ENCODE measurements at places on chromosomes 5 and 9.

DNA sequence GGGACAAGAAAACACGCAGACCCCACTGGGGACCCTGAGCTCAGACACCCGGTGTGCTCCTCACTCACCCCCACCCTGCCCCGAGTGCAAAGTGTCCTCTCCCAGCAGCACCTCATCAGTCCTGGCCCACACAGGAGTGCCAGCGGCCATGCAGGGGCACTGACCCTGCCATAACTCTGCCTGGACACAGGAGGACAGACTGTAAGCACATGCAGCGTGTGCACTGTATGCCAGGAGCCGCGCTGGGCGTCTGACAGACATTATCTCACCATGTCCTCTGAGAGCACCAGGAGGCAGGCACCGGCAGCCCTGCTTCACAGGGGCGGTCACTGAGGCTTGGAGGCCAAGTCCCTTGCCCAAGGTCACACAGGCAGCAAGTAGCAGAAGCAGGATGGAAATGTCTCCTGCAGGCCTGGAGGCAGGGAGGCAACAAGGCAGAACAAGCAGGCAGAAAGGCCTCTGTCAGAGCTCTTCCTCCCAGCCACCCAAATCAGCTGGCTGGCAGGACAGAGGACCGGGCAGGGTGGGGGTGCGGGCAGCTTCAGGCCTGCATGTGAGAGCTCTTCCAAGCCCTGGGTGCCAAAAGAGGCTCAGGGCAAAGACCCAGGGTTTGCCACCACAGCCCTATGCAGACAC, 8.4 kb downstream of the EEIG1 start:
- no peak for DNase-seq

- no peak for DNase-seq
Observed at GRCh38 chr5:9713959-9714586, 83.9 kb upstream of the TAS2R1 start.

DNA sequence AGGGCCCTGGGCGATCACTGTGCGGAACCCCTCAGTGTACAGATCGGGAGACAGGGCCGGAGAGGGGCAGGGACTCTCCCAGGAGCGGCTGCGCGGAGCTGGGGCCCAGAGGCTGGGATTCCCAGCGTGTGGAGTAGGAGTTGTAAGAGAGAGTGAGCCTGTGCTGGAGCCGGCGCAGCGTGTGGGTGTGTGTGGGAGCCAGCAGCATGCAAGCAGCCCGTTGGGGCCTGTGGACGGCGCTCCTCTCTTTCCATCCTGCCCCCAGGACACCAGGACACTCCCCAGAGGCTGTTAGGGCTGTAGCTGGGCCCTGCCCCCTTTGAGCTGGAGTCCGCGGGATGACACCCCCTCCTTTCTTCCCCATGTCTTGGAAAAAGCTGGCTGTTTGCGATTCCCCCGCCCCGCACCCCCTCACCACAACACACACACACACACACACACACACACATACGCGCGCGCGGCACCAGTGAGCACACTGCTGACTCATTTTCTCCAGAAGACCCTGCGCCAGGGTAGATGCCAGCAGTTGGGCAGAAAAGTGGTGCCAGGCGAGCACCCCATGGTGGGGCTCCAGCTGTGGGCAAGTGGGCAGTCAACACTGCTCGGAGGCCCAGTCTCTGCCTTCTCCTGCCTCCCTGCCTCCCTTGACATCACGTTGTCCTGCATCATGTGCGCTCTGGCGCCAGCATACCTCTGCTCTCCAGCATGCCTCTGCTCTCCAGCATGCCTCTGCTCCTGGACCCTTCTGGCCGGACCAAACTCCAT, 1.5 kb downstream of the COL27A1 start:
- no peak for DNase-seq

DNA sequence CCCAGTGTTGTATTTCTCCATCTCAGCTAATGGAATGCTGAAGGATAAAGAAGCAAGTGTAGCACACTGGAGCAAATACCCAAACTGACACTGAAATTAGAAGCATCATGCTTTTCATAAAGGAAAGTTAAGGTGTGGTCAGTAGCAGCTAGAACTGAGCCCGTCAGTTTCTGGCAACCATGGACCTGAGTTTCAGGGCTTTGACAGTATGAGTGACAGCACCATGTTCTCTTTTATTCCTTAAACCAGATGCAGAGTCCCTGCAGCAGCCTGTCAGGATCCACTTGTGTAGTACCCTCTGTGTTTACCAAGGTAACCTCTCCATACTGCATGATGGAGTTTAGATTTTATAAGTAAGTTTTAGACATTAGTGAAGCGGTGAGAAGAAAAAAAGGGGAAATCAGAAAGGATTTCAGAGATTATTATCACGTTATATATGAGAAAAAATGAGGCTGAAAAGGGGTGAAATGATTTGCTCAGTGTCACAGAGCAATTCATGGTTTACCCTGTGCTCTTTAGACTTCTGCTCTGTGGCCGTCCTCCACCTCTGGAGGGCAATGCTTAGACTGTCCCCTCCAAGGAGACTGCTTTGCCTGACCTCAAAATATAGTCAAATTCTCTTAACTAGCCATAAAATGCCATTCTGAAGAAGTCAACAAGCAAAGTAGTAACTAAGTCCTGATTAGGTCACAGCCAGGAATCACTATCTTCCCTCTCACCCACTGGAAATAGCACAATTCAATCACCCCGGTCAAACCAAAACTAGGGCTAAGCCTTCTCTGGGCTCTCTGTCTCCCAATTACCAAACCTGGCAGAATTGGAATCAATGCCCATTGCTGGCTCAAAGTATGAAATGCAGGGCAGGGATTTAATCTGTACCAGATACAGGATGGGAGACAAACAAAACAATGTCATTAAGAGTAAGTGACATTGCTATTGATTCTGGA, 10.5 kb upstream of the MYOT start:
- no peak for DNase-seq

- DNase-seq: no peak
Observed at GRCh38 chr5:171549274-171549673, 129.8 kb downstream of the FGF18 start.

- DNase-seq: no peak
Observed at GRCh38 chr5:6326776-6327175, 51.6 kb downstream of the MED10 start.

- no peak for DNase-seq
Observed at GRCh38 chr9:134855231-134855899, 25.2 kb upstream of the FCN2 start.

GRCh38 chr9:13971966-13972655, 341.8 kb downstream of the NFIB start:
- DNase-seq: no peak

GRCh38 chr5:172496671-172497371, 42.5 kb upstream of the SH3PXD2B start:
- DNase-seq: no peak

DNA sequence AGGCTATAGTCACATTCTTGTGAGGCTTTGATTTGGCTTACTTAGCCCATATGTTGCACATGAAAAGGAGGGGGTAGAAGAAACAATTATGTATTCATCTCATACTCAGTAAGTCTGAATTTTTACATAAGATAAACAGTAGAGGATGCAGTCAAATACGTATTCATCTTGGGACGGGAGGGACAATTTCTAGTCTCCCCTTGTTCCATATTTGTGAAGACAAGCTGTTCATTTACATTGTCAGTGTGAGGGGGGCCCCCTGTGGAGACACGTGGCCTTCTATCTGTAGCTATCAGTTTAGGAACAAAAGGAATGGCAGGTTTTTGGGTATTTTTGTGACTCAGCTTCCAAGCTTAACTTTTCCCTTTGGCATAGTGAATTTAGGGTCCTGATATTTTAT, 49.2 kb upstream of the PPP1R2B start:
- DNase-seq: no peak

- no peak for DNase-seq
Observed at GRCh38 chr5:6721442-6721841, 8.2 kb downstream of the TENT4A start.

DNA sequence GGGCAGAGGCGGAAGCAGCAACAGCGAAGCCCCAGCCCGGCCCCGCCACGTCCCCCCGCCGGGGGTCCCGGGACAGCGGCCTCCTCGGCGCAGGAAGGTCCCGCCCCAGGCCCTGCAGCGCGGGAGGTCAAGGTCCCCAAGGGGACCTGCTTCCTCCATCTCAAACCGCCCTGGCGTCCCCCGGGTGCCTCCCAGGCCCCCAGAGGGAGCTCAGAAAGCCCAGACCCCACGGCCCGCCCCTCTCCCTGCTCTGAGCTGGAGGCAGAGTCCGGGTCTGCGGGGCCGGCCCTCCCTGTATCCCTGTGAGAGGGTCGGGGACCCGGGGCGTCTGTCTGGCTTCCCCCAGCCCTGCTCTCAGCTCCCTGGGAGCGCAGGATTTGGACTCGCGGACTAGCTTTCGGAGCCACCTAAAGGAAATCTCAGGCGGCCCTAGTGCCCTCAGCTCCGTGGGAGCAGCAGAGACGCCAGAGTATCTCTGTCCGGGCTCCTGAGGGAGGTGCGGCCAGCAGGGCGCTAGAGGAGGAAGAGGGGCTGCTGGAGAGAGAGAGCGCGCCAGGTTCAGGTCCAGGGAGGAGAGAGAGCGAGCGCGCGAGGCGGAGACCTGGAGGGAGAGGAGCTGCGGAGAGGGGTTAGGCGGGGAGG, 30.7 kb downstream of the EXOC3 start:
- peak; percentile 5 for DNase-seq

DNA sequence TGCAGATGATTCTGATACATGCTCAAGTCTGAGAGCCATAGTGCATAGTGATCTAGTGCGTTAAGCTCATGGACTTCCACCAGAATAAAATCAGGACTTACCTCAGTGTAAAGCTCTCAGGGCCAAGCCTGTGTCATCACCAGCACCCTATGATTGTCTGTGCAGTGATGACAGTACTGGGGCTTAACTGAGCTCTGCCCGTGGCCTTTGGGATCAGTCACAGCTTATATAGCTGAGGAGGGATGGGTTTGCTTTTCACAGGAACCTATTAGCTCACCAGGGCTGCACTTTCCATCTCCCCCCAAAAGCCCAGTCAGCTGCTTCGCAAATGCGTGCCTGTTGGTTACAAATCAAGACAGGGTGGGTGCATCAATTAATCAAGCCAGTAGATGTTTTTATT, 246.9 kb downstream of the NR3C1 start:
- DNase-seq: no peak
